ENCODE measurements at places on chromosomes 4 and X.

GRCh38 chr4:123661080-123661737, 264.6 kb downstream of the SPRY1 start:
- no peak for DNase-seq

DNA sequence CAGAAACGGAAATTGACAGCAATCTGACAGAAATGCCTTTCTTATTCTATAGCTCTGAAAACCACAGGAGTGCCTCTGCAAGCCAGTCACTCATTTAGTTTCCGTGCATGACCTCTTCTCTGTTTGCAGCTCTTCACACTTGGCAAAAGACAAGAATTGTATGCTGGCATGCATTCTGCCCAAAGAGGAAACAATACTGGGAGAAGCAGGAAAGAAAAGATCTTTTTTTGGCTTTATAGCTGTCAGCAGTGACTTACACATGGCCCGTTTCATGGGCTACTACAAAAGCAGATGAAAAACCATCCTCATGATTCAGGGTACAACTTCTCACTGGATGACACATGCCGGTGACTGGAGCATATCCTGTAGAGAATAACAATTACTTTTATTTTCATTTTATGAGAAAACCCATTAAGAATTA, 249.4 kb downstream of the ADAMTS3 start:
- DNase-seq, result no peak

DNA sequence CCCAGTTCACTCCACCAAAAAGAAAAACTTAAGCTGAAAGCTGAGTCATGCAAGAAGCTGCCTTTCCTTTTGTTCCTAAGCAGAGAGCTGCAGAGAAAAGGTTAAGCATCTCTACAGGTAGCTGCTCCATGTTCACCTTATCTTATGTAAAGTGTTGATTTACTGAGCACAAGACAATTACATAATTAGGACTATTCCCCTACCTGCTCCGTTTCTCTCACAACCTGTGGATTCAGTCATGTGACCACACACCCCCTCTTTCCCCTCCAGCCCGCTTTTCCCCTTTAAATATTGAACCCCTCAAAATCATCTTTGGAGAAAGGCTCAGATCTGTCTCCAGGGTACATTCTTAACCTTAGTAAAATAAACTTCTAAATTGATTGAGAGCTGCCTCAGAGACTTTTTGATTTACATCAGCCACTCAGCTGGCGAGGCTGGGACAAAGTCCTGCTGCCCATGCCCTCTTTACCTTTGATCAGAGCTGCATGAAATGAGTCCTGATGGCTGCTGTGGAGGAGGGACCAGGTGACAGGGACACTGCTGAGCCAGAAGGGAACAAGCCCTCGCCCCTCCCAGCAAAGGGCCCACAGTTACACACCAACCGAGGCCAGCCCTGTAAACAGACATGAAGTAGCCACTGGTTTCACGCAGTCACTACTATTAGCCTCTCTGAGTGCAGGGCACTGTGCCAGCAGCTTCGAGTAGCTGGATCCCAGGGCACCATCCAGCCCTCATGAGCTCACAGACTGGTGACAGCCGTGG, 53.9 kb upstream of the C4orf50 start:
- DNase-seq, result no peak

DNA sequence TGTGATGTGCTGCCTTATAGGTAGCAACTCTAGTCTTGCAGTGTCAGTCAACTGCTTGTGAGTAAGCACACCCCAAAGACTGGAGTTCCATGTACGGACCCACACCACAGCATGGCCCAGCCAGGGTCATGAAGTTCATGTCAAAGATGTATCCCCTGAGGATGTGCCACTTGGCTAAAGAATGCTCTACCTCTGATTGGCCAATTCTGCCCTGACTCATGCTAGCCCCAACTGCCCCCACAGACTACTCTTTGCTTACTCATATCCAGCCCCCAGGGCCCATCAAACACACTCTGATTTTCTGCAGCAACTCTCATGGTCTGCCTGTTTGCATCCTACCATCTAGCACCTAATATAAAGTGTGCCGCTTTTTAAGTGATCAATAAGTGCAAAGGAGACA, 62.5 kb downstream of the CHRDL1 start:
- no peak for DNase-seq

DNA sequence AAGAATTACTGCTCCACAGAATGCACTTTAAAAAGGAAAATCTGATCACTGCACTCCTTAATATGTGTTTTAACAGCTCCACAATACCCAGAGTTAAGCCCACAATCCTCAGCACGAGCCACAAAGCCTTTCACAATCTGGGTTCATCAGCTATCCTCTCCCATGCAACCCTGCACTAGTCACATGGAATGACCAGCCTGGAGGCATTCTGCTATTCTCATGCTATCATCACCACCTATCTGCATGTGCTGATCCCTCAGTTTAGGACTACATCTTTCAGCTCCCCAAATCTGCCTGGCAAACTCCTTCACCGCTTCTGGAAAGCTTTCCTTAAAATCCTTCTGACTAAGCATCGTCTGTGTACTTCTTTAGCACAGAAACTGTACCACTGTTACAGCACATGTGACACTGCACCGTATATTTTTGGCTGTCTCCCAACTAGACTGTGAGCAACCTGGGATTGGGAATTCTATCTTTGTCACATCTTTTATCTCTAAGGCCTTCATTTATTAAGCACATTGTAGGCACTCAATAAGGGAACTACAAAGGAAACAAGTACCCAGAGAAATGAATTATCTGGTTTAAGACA, 18.3 kb upstream of the EIF1AX start:
- DNase-seq, result no peak

DNA sequence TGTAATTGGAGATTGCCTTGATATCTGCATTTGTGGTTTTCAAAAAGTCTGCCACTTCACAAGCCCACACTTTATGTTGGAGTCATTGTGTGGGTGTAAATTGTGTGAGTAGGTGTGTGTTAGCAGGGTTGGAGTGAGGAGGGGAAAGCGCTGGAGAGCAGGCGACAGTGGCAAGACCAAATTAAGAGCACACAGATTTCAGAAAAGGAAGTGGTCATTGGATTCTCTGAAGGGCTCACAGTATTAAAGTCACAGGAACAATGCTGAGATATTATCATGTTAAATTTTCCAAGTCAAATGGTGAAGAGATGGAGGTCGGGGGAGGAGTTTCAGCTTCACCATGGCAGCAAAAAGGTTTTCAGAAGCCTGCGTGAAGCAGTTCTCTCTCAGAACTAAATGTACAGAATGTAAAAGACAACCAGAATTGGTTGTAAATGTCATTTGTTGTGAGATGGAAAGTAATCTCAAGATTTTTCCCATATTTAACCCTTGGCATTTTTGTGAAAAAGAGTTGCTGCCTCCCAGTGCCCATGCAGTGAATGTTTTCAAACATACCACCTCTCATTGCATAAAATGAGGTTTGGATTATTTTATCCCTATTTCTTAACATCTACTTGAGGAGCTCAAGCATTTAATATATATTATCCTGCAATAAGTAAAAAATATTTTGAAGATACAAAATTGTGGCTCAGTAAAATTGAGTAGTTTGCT, 265.9 kb downstream of the ZNF674 start:
- DNase-seq, result no peak

GRCh38 chrX:107849747-107850421, 24.2 kb downstream of the MID2 start:
- peak; percentile 54 for DNase-seq

GRCh38 chr4:151000747-151001429, 14.2 kb downstream of the LRBA start:
- no peak for DNase-seq

DNA sequence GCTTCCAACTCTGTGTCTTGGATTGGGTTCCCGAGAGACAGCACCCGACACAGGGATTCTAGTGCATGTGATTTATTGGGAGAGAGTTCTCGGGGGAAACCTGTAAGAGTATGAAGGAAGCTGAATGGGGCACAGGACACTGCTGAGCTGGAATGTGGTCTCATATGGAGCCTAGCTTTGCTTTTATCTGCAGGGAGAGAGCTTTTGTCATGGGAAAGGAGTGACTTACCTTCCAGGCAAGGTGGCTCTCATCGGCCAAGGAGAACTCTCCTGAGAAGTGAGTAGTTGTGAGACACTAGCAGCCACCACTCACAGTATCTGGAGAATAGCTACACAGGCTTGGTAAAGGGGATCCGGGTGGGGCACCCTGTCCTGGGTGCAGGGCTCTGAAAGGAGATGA, 124.5 kb downstream of the NHS start:
- peak; percentile 28 for DNase-seq

GRCh38 chrX:31228909-31229308, 157.1 kb upstream of the FTHL17 start:
- DNase-seq, result no peak

DNA sequence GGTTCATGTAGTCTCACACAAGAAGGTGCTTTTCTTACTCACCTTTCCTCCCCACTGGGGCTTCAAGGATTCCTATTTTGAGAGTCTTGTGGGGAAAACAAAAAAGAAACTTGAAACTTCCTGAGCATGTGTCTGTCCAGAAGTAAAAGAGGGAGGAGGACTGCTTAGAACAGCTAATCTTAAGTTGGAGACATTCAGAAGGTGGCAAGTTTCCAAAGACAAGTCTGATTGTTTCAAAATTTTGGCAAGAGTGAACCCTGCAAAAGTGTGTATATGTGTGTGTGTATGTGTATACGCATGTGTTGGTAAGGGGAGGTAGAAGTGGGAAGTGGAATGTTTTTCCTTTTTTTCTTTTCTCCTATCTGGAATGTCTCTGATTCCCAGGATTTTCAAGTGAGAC, 189.0 kb upstream of the FRMPD4 start:
- no peak for DNase-seq

DNA sequence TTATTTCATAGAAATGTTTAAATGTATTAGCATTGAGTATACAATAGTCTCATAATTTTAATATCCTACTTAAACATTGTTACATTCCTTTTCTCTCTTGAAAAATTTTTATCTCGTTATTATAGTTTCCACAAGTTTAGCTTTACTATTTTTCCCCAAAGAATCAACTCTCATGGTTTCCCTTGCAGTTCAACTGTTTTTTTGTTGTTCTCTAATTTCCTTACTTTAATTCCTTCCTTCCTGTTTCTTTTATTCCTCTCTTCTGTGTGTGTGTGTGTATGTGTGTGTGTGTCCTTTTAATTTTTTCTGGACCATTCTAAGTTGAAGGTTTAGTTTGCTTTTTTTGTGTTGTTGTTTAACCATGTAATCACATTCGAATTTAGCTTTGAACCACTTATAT, 171.1 kb downstream of the GASK1B start:
- no peak for DNase-seq

GRCh38 chr4:129968366-129968765, 872.4 kb downstream of the C4orf33 start:
- DNase-seq, result no peak

GRCh38 chrX:51163730-51164129, 168.9 kb upstream of the NUDT10 start:
- no peak for DNase-seq

DNA sequence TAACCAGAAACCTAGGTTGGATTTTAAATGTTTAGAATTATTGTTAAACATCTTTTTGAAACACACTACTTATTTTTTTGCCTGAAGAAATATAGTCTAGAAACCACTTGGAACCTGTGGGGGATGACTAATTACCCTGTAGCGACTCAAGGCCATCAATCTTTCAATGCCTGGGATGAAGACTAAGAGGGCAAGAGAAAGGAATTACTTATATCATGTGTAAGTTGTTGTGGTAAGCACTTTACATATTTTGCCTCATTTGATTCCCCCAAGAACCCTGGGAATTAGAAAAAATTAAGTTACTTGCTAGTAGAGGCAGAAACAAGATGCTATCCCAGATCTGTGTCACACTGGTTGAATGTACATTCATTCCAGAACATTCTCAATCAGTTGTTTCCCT, 170.9 kb upstream of the GRIA3 start:
- DNase-seq, result no peak

DNA sequence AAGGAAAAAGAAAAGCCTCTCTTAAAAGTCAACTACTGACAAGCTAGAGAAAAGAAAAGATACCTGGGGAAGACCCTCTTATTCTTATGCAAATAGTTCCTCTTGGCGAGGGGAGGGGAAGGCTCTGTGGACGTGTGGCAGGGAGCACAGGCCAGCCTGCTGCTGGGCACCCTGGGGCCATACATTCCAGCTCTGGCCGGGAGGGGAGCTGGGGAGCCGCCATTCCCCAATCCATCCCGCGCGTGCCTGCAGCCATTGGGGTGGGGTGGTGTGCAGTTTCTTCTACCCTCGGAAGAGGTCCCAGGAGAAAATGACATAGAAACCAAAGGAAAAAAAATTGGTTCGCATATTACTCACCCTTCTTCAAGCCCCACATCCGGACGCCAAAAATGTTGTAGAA, 1496.4 kb downstream of the RPA4 start:
- DNase-seq, result peak; percentile 87

DNA sequence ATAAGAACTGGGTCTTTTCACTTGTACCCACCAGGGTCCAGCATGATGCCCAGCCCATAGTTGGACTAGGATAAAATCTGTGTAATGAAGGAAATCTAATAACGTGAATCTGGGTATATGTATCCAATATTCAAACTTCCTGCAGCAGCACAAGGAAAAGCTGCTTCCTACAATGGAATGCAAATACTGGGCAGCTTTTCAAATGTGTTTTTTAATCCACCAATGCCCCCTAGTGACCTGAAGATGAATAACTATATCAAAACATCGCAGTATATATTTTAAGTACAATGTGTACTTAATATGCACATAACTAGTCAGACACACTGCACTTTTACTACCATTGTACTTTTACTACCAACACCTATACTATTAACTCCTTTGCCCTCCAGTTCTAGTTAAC, 5.3 kb downstream of the APOO start:
- DNase-seq, result no peak

DNA sequence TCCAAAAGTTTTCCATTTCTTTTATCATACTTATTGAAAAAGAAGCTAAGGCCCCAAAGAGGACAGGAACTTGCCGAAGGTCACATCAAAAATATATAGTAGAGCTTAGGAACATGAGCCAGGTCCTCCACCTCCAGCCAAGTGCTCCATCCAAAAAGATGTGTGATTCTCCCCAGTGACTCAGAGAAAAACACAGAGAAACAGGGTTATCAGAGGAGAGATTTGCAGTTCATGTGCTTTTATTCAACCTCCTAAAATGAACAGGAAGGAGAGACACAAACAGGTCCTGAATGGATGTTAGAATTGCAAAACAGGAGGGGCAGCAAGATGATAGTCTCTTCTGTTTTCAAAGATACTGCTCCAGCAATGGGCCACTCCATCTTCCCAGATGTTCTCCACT, 19.6 kb upstream of the FGF16 start:
- no peak for DNase-seq

- no peak for DNase-seq
These were observed 78.5 kb upstream of the NAF1 start for GRCh38 chr4:163245044-163245728.

GRCh38 chr4:145180298-145181090, at the start of gene OTUD4:
Gene OTUD4 (minus strand): TSS chr4:145180589. CDS start chr4:145179973, 616 bp downstream.
- peak; percentile 96 for DNase-seq

- DNase-seq, result no peak
These were observed 10.5 kb upstream of the UCP1 start for GRCh38 chr4:140579278-140579677.

DNA sequence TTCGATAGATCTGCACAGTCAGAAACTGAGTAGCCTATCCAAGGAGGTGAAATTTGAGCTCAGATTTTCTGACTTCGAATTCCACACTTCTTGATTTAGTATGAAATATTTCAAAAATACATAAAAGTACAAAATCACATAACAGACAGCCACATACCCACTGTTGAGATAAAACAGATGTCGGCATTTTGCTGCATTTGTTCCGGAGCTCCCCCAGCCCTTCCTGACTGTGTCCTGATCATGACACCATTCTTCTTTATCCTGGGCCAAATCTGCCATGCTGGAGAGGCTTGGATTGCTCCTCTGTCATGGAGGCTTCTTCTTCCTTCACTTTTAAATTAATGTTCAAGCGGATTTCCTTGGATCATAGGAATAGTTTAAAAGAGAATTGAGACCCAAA, 124.2 kb upstream of the RBPJ start:
- no peak for DNase-seq

Measured in H9 (cell line).